ENCODE measurements at places on chromosomes 3 and 15. TPM values are rescaled to one million over a fixed set of nuclear protein-coding genes. Genes with fewer than 3 reads are reported as not detected.

GRCh38 chr15:45149060-45149459 is 19.3 kb downstream of the DUOX1 start:
- no peak overlapping the region for H3K4me3 ChIP-seq
- no peak overlapping the region for H3K27ac ChIP-seq
- H3K36me3 ChIP-seq: no peaks in the 10 kb centered on the region
- DNase-seq: no peak
- no peaks in the 10 kb centered on the region for H3K4me1 ChIP-seq

- DNase-seq: no peak
- H3K27me3 ChIP-seq: no peaks in the 10 kb centered on the region
- no peak overlapping the region for H3K4me3 ChIP-seq
- H3K4me1 ChIP-seq: peaks cover 8% of the 10 kb centered on the region
Observed at GRCh38 chr15:31128477-31128876, 27.0 kb upstream of the TRPM1 start.

GRCh38 chr15:41060505-41060904 is 55.6 kb downstream of the INO80 start:
- H3K27ac ChIP-seq: no peak overlapping the region
- DNase-seq: no peak
- H3K27me3 ChIP-seq: no peaks in the 10 kb centered on the region
- H3K4me1 ChIP-seq: no peaks in the 10 kb centered on the region
- peaks cover 98% of the 10 kb centered on the region for H3K36me3 ChIP-seq

GRCh38 chr15:31212326-31213080 is 111.0 kb upstream of the TRPM1 start:
- H3K4me3 ChIP-seq: no peak overlapping the region
- peaks cover 12% of the 10 kb centered on the region for H3K4me1 ChIP-seq
- H3K36me3 ChIP-seq: no peaks in the 10 kb centered on the region
- H3K27me3 ChIP-seq: no peaks in the 10 kb centered on the region

DNA sequence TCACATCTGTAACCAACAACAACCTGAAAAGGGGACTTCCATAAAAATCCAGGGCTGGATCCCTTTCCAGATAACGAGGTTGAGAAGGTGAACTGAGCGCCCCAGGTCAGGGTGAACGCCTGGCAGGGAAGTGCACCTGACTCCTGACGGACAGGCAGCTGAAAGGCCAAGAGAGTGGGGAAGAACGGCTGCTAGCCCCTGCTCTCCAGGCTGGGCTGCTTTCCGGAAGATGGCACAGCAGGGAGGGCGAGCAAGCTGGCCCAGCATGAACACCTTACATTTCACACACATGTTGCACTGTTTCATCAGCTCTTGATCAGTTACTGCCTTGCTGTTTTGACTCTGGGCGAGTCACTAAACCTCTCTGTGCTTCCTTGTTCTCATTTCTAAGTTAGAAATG is 127.2 kb upstream of the IQSEC1 start:
- H3K4me3 ChIP-seq: no peak overlapping the region
- no peak for DNase-seq
- no peaks in the 10 kb centered on the region for H3K27me3 ChIP-seq
- no peak overlapping the region for H3K27ac ChIP-seq

GRCh38 chr15:54277834-54278233 is 299.6 kb downstream of the UNC13C start:
- H3K27ac ChIP-seq: no peak overlapping the region
- no peaks in the 10 kb centered on the region for H3K27me3 ChIP-seq
- H3K36me3 ChIP-seq: no peaks in the 10 kb centered on the region

DNA sequence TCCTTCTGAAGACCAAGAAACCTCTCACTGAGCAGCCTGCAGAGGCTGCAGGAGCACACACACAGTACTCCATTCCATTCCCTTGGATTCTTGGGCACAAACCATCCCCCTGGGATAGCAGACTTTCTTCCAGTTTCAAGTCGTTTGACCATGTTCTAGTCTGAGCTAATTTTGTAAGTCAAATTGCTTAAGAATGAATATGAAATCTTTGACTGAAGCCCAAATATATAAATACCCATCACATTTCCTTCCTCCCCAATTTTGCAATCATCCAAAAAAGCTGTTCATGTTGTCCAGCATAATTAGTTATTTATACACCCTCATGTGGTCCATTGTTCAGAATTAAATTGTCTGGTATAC is 231.2 kb upstream of the TPRG1 start:
- H3K27me3 ChIP-seq: no peaks in the 10 kb centered on the region
- no peaks in the 10 kb centered on the region for H3K36me3 ChIP-seq
- peaks cover 17% of the 10 kb centered on the region for H3K4me1 ChIP-seq

Gene CLDN18
- not detected for total RNA-seq

GRCh38 chr3:141414800-141415462 is 46.6 kb downstream of the ZBTB38 start:
- no peaks in the 10 kb centered on the region for H3K27me3 ChIP-seq
- DNase-seq: no peak
- peaks cover 47% of the 10 kb centered on the region for H3K4me1 ChIP-seq
- peak overlapping the region; percentile 96 for H3K27ac ChIP-seq
- no peak overlapping the region for H3K4me3 ChIP-seq

DNA sequence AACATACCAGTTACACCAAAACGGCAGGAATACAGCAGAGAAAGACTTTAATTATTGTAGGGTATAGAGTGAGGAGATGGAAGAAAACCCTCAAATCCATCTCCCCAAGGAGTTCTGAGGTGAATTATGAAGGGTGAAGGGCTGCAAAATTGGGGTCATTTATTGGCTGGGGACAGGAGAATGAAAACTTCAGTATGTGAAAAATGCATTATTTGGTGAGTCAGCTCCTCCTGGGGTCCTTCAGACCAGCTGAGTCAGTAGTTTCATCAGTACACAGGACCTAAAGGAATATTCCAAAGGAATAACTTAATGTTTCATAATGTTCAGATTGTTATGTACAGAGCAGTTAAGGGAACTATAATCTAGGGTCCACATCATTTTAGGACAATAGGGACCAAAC is 566.0 kb downstream of the GBE1 start:
- H3K27ac ChIP-seq: no peak overlapping the region
- no peaks in the 10 kb centered on the region for H3K4me1 ChIP-seq
- no peaks in the 10 kb centered on the region for H3K27me3 ChIP-seq
- no peak for DNase-seq
- no peak overlapping the region for H3K4me3 ChIP-seq

DNA sequence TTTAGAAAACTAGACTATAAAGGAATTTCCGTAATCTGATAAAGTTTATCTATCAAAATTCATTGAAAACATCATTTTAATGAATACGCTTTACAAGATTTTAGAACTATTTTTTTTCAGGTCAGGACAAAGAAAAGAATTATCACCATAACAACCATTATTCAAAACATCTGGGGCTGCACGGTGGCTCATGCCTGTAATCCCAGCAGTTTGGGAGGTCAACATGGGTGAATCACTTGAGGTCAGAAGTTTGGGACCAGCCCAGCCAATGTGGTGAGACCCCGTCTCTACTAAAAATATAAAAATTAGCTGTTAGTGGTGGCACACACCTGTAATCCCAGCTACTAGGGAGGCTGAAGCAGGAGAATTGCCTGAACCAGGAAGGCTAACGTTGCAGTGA is 260.4 kb downstream of the WNT5A start:
- no peak overlapping the region for H3K4me3 ChIP-seq
- no peaks in the 10 kb centered on the region for H3K36me3 ChIP-seq
- no peaks in the 10 kb centered on the region for H3K27me3 ChIP-seq
- H3K4me1 ChIP-seq: no peaks in the 10 kb centered on the region
- H3K27ac ChIP-seq: no peak overlapping the region

Gene ALDH1L1
- 43.5 TPM for total RNA-seq

GRCh38 chr3:188339410-188340295 is 185.7 kb downstream of the LPP start:
- no peaks in the 10 kb centered on the region for H3K27me3 ChIP-seq
- no peak overlapping the region for H3K4me3 ChIP-seq
- peaks cover 56% of the 10 kb centered on the region for H3K4me1 ChIP-seq
- DNase-seq: peak; percentile 53
- H3K27ac ChIP-seq: peak overlapping the region; percentile 63
- no peaks in the 10 kb centered on the region for H3K36me3 ChIP-seq

DNA sequence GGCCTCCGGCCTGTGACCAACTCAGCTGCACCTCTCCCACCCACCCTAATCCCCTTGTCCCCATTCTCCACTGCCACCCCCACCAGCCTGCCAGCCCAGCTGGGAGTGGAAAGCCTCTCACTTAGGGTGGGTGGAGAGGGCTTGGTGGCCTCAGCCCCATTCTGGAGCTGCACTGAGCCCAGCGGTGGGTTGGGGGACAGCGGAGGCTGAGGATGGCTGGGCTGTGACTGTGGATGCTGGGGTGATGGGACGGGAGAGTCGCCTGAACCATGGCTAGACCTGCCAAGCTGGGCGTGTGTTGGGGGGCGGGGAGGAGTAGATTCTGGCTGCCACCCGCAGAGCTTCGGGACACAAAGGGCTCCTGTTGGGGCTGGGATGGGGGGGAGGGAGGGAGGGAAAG is 1.8 kb downstream of the CLCN2 start:
- no peak for DNase-seq
- H3K4me1 ChIP-seq: peaks cover 14% of the 10 kb centered on the region
- H3K4me3 ChIP-seq: no peak overlapping the region
- no peak overlapping the region for H3K27ac ChIP-seq
- no peaks in the 10 kb centered on the region for H3K27me3 ChIP-seq

Gene CCR4
- total RNA-seq: 0.07 TPM

DNA sequence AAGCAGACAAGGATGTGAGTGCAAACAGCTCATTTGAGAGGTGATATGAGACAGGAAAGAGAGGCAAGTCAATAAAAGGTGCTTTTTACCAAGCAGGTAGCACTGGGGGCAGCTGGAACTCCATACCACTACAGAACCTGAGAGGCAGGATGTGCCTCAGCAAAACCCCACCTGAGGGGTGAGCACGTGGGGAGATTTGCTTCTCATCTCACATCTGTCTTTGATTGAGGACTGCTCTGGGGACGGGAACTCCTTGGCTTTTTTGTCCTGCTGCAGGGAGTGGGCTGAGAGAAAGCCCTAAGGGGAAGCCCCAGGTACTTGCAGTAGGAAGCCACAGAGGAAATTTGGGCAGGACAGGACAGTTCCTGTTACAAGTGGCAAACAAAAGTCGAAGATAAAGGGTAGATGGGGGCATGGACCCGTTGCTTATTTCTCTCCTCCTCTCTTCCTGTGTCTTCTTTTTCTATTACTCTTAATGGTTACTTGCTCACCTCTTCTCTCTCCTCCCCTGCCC is 27.1 kb downstream of the CFAP161 start:
- H3K27ac ChIP-seq: peak overlapping the region; percentile 15
- DNase-seq: no peak
- peaks cover 4% of the 10 kb centered on the region for H3K4me1 ChIP-seq
- no peaks in the 10 kb centered on the region for H3K27me3 ChIP-seq
- H3K36me3 ChIP-seq: no peaks in the 10 kb centered on the region

- H3K4me1 ChIP-seq: peaks cover 4% of the 10 kb centered on the region
- no peak for DNase-seq
- no peak overlapping the region for H3K4me3 ChIP-seq
- H3K36me3 ChIP-seq: no peaks in the 10 kb centered on the region
- no peaks in the 10 kb centered on the region for H3K27me3 ChIP-seq
Observed at GRCh38 chr3:149247008-149247710, 25.5 kb upstream of the CP start.

Gene ARRDC4
- 20.6 TPM for total RNA-seq

Gene THAP10
- 1.6 TPM for total RNA-seq

Gene ALDH1A3
- 5.8 TPM for total RNA-seq

GRCh38 chr3:102006812-102007485 is 157.6 kb downstream of the NFKBIZ start:
- no peaks in the 10 kb centered on the region for H3K27me3 ChIP-seq
- no peak overlapping the region for H3K27ac ChIP-seq
- no peaks in the 10 kb centered on the region for H3K36me3 ChIP-seq
- no peak for DNase-seq
- H3K4me3 ChIP-seq: no peak overlapping the region

- no peaks in the 10 kb centered on the region for H3K36me3 ChIP-seq
- H3K4me1 ChIP-seq: peaks cover 58% of the 10 kb centered on the region
- DNase-seq: no peak
- no peak overlapping the region for H3K4me3 ChIP-seq
- H3K27ac ChIP-seq: no peak overlapping the region
Observed at GRCh38 chr3:42663581-42664437, 10.3 kb downstream of the ZBTB47 start.

Gene TRH
- not detected for total RNA-seq

Gene IL16
- 4.2 TPM for total RNA-seq

- H3K27me3 ChIP-seq: no peaks in the 10 kb centered on the region
- peaks cover under 1% of the 10 kb centered on the region for H3K4me1 ChIP-seq
- H3K36me3 ChIP-seq: no peaks in the 10 kb centered on the region
- DNase-seq: no peak
- H3K27ac ChIP-seq: no peak overlapping the region
Observed at GRCh38 chr3:65406470-65406869, 632.2 kb downstream of the MAGI1 start.

Gene CFAP91
- total RNA-seq: 0.20 TPM

DNA sequence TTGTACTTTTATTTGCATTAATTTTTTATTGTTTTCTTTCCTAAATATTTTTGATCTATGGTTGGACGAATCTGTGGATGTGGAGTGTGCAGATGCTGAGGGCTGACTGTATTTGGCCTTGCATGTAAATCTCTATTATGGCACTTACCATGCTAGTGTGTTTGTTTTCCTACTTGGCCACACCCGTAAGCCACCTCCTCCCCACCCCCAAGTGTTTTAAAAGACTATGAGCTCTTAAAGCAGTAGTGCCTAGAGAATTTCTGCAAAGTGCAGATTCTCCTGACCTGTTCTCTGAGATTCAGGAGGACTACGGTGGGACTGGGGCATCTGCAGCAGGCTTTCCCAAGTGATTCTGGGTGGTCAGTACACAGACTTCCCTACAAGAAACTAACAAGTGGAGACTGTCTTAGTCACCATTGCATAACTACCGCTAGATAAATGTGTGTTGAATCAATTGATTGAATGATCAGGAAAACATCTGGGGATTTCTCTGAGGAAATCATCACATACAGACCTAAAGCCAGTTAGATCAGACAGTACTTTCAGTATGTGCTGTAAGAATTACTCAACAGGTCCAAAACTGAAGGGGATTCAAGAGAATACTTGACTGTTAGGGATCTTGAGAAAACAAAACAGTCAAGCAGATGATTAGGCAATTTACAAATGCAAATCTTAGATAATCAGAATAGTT is 6.2 kb upstream of the TIPARP start:
- H3K27ac ChIP-seq: no peak overlapping the region
- no peaks in the 10 kb centered on the region for H3K36me3 ChIP-seq
- no peaks in the 10 kb centered on the region for H3K27me3 ChIP-seq
- H3K4me3 ChIP-seq: no peak overlapping the region
- DNase-seq: no peak

Gene FOXB1
- total RNA-seq: not detected

- no peak overlapping the region for H3K27ac ChIP-seq
- H3K36me3 ChIP-seq: no peaks in the 10 kb centered on the region
- no peaks in the 10 kb centered on the region for H3K4me1 ChIP-seq
- no peak for DNase-seq
- H3K27me3 ChIP-seq: no peaks in the 10 kb centered on the region
Observed at GRCh38 chr15:52284164-52284563, 11.4 kb downstream of the MYO5C start.

Gene RTP1
- not detected for total RNA-seq

Gene ROPN1
- not detected for total RNA-seq

GRCh38 chr3:182729903-182730674 is 63.2 kb upstream of the ATP11B start:
- no peaks in the 10 kb centered on the region for H3K4me1 ChIP-seq
- DNase-seq: no peak
- no peaks in the 10 kb centered on the region for H3K36me3 ChIP-seq
- no peaks in the 10 kb centered on the region for H3K27me3 ChIP-seq
